Amygdala (tissue), 56 donors: ENCODE measurements at places on chromosomes 11 and 22.

DNA sequence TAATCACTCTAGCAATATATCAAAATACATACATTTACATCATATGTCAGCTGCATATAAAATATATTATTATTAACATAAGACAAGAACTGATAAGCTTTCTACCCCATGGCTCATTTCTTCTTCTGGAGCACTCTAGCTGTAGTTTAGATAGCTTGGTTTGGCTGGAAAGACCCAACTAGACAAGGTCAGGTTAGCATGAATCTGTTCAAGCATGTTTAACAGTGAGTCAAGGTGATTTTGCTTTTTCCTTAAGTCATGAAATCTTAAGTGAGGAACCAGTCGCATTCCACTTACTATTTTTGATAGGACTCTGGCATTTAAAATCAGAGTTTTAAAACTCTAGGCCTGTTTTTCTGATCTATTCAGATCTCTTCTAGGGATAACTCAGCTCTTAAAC lies 157.0 kb upstream of the PDGFD start:
- no peak for DNase-seq

DNA sequence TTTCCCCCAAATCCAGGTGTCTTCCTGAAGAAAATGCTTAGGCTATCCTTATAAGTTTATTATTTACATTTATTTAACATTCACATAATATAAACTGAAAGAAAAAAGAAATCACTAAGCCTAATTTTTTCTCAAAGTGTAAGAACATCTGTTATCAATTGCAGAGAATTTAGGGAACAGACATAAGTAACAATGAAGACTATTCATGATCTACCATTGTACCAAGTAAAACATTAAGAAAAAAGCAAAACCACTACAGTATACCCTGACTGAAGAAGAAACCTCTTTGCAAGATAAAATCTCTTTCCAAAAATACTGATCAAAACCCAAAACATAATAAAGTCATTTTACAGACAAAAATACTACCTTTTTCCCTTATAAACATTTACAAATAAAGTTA lies 60.5 kb downstream of the NUP98 start:
- DNase-seq: no peak

DNA sequence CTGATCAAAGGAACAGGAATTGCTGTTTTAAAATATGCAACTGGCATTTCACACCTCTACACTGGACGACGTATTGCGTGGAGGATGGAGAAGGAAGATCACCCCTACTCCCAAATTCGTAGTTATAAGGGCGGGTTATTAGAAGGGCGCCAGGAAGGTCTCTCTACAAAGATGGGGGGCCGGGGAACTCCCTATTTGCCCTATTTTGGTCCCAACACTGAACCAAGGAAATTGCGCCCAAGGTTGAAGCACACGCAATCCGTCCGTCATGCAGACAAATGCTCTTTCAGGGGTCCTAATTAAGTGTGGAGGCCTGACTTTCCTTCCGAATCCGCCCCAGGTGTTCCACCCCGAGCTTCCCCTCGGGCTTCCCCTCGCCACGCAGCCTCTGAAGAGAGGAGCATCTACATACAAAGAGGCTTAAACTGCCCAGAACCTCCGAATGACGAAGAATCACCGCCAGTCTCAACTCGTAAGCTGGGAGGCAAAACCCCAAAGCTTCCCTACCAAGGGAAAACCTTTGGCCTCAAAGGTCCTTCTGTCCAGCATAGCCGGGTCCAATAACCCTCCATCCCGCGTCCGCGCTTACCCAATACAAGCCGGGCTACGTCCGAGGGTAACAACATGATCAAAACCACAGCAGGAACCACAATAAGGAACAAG lies 396 bp downstream of the NPAT start:
- DNase-seq: no peak

GRCh38 chr22:35601743-35602615 lies 15.2 kb downstream of the MB start:
- no peak for DNase-seq

DNA sequence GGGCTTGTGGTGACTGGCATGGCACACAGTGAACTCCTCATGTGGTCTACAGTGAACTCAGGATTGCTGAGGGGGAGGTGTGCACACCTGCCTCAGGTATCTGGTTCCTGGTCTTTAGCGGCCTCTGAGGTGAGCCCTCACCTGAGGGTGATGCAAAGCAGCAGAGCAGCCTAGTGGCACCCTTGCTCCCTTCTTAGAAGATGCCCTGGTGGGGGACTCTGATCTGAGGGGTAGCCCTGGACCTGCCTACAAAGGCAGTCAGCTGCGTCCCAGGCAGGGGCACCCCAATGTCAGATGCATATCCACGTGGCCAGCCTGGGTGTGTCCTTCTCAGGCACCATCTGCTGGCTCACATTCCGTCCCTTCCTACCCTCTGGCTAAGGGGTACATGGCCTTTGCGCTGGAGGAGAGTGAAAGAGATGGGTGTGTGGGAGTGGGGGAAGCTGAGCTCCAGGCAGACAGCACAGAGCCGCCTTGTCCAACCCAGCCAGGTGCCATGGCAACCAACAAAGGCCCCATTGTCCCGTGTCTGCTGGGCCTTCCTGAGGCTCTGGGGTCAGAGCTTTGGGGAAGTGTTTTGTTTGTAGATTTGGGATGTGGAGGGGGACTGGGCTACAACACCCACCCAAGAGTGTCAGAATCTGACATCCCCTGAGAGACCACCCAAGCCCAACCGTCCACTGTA lies 5.8 kb downstream of the PLEKHB1 start:
- peak; percentile 93 for DNase-seq

DNA sequence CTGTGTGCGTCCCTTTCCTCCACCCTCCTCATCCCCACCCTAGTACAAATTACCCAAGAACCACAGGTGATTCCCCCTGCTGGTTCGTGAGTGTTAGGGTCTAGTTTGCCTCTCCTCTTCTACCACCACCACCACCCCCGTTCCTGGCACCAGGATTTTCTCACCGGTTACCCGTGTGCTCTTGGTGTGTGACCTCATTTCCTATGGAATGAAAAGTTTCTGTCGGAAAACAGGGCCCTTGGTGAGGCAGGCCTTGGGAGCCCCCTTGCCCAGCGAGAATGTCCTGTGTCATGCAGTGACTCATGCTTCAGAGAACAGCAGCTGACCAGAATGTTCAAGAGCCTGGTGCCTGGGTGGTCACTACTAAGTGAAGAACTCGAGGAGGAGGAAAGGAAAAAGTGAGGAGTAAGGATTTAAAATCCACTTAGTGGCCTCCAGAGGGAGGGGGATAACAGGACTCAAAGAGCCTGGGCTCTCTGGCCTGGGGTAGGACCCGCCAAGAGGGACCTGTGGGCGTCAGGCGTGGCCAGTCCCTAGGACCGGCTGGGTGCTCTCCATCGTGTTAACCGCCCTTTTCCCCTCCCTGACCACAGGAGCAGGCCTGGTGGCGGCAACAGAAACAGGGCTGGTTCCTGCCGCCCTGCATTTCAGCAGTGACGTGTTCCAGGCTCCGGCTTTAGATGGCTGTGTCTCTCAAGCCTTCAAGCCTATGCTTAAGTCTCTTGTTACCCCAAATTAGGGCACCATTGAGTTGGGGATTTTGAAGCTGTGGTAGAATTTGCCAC lies 30.2 kb downstream of the C22orf31 start:
- no peak for DNase-seq

- no peak for DNase-seq
Measured at GRCh38 chr11:94722735-94723134, 45.4 kb upstream of the AMOTL1 start.

DNA sequence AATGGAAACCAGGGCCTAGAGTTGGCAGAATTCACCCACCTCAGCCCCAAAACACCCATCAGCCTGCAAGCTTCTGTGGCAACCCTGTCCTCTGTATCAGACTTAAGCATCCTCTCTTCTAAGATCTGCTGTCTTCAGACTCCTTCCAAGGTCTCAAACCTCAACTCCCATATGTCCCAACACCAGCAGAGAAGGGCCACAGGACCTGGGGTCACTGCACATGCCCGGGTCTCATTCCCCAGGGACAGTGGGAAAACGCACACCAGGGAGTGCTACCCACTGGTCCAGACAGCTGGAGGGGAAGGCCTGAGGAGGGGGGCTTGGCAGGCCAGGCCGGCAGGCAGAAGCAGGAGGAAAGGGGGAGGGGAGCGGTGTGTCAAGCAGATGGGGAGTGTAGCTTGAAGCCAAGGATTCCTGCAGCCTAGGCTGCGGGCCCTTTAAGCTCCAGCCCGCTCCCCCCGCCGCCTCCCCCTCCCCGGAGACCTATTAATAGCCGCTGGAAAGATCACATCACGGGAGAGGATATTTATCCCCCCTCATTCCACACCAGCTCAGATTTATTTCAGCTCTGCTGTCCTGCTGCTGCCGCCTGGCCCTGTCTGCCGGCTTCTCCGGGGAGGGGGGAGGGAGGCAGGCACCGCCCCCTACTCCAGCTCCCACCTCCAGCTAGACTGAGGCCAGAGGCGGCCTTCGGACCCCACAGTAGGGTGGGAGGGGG lies 16.7 kb downstream of the BCL9L start:
- DNase-seq: peak; percentile 59

GRCh38 chr11:125930076-125930450 lies 15.8 kb upstream of the VSIG10L2 start:
- DNase-seq: no peak

GRCh38 chr11:124729571-124729970 lies 10.2 kb upstream of the NRGN start:
- DNase-seq: no peak

GRCh38 chr11:96162816-96163499 lies 180.0 kb downstream of the MAML2 start:
- no peak for DNase-seq
